ENCODE measurements at places on chromosomes 5 and 9.

GRCh38 chr5:77558266-77558665 is 66.2 kb upstream of the WDR41 start:
- no peak for DNase-seq

DNA sequence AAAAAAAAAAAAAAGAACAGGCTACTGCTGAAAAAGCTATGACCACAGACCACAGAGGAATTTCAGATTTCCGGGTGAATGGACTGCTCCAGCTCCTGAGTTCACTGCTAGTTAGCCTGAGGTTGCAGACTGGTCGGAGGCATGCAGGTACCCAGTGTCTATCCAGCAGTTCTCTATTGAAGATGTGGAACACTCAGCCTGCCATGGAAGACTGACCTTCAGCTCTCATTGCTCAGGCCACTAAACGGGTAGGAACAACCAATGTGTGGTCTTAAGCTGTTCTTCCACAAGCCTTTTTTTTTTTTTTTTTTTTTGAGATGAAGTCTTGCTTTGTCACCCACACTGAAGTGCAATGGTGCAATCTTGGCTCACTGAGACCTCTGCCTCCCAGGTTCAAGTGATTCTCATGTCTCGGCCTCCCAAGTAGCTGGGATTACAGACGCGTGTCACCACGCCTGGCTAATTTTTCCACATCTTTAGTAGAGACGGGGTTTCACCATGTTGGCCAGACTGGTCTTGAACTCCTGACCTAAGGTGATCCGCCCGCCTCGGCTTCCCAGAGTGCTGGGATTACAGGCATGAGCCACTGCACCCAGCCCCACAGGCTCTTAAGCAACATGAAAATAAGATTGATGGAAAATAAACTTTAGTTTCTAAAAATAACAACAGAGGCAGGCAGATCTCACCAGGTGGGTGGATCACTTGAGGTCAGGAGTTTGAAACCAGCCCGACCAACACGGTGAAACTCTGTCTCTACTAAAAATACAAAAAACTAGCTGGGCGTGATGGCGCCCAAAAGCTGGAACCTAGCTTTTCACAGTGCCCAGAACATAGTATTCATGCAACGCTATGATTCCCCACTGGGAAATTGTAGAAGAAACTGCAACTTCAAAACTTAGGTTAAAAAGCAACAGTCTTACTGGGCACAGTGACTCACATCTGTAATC is 20.0 kb upstream of the NPM1 start:
- DNase-seq, result no peak

DNA sequence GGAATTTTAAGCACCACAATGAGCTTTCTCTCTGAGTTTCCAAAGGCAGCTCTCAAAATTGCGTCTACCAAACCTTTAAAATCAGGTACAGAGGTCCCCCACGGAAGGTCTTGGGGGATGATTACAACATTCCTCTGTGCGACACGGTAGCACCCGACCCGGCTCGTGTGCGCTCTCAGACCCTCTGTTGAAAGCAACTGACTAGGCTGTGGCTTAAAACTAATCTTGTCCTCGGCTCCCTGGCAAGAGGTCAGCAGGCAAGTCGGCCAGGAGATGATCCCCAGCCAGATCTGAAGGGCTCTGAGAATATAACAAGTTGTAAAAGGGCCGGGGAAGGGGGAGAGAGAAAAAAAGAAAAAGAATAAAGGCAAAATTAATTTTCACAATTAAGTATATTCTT is 92.6 kb upstream of the LMX1B start:
- no peak for DNase-seq

- DNase-seq, result no peak
These were observed 5.8 kb upstream of the IFNA1 start for GRCh38 chr9:21434202-21435014.

DNA sequence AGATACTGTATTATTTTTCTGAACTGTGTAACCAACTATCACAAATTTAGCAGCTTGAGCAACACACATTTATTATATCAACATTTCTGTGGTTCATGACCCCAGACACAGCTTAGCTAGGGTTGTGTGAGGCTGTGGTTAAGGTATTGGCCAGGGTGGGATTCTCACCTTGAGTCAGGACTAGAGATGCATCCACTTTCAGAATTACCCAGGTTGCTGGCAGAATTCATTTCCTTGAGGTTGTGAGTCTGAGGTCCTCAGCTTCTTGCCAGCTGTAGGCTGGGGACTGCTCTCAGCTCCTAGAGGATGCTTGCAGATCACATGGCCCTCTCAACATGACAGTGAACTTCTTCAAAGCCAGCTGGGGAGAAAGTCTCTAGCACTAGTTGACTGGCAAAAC is 122.5 kb upstream of the RASGRF2 start:
- no peak for DNase-seq

- DNase-seq, result no peak
These were observed 6.3 kb upstream of the TRMT10B start for GRCh38 chr9:37747271-37747753.

- DNase-seq, result no peak
These were observed 119.9 kb upstream of the DAP start for GRCh38 chr5:10880934-10881333.

- peak; percentile 81 for DNase-seq
These were observed at the start of gene FAM120AOS for GRCh38 chr9:93453047-93453914. TSS of gene FAM120AOS (minus strand) at chr9:93453581. CDS start at chr9:93452709, 872 bp downstream.

- DNase-seq, result no peak
These were observed 132.3 kb upstream of the CDH12 start for GRCh38 chr5:22985446-22985845.

GRCh38 chr5:149297340-149298025 is 25.8 kb downstream of the AFAP1L1 start:
- DNase-seq, result no peak

- no peak for DNase-seq
These were observed 213.1 kb upstream of the POU5F2 start for GRCh38 chr5:93954421-93955069.

GRCh38 chr9:95813923-95814322 is 61.6 kb upstream of the ERCC6L2 start:
- DNase-seq, result no peak

DNA sequence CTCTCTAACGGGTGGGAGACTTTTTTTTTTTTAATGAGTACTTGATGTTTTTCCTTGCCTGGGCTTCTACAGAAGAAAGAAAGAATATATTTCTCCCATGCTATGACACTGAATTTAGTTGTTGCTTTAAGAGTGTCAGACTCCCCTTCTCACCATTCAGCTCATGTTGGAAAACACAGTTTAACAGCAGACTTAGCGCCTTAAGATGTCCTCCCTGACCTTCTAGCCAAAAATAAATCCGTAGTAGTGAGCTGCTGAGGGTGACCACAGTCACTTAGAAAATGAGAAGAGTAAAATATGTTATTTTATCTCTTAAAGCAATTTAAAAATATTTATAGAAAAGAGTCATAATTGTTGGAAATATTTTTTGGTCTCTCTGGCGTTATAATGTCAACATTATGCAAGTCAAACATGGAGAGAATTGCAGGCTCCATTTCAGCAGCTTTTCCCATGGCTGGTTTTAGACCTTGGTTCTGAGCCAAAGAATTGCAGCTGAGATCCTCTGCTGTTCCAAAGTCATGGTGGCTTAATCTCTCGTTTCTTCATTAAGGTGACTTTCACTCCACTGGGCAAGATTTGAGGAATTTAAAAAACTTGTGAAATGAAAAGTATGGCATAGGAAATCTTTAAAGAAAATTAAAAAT is 143.5 kb downstream of the GHR start:
- no peak for DNase-seq

DNA sequence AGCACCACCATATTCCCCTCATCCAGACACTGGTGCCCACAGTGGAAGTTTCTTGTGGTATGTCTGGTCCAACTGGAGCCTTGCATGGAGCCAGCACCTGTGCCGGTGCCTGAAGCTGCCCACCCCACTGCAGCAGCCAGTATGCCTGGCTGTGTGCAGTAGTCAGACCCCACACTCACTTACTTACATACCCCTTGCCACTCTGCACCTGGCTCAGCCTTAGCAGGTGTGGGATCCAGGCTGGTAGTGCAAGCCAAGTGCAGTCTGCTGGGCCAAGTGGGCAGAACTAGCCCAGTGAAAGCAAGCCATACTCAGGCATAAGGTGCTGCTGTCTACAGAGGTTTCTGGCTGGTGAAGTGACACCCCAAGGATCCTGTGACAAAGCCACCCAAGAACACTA is 871.4 kb upstream of the C9orf72 start:
- no peak for DNase-seq

GRCh38 chr9:14320271-14321181 is 6.6 kb upstream of the NFIB start:
- peak; percentile 82 for DNase-seq

GRCh38 chr5:4704951-4705350 is 435.2 kb upstream of the ADAMTS16 start:
- no peak for DNase-seq

GRCh38 chr5:65704621-65705239 is 17.2 kb downstream of the SGTB start:
- DNase-seq, result no peak

- DNase-seq, result no peak
These were observed 799.9 kb downstream of the CDH12 start for GRCh38 chr5:22053195-22053594.

DNA sequence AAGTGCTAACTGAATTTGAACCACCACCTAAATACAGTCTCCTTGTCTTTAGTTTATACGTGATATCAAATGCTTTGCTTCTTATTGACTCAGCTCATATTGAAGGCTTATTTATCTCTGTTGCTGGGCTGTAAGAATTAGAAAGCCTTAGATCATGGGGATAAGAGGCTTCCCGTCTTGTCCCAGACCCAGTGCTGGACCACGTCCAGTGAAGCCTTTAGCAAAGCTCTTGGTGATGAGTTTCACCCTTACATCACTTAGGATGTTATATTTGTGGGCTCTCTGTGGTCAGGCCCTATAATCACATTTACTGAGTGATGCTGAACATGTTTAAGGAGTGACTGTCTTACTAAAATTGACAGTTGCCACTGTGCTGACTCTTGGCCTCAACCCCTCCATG is 11.2 kb downstream of the FAM240B start:
- DNase-seq, result no peak

- no peak for DNase-seq
These were observed 599 bp upstream of the MOCS2 start for GRCh38 chr5:53110156-53110555.

DNA sequence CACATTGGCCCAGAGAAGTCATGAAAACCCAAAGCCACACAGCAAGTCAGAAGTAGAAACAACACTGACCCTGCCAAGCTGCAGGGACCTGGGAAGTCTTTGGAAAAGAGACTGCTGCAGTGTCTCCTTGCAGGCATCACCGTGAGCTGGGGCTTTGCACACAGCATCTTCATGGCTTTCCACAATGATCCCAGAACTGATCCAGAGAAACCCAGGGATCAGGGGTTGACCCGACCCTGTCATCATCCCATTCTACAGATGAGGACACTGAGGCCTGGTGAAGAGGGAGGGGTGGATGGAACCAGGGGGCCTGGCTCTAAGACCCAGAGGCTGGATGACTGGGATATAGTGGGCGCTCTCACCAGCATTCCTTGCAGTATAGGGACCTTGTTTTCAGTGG is 4.3 kb upstream of the FAM78A start:
- DNase-seq, result no peak

DNA sequence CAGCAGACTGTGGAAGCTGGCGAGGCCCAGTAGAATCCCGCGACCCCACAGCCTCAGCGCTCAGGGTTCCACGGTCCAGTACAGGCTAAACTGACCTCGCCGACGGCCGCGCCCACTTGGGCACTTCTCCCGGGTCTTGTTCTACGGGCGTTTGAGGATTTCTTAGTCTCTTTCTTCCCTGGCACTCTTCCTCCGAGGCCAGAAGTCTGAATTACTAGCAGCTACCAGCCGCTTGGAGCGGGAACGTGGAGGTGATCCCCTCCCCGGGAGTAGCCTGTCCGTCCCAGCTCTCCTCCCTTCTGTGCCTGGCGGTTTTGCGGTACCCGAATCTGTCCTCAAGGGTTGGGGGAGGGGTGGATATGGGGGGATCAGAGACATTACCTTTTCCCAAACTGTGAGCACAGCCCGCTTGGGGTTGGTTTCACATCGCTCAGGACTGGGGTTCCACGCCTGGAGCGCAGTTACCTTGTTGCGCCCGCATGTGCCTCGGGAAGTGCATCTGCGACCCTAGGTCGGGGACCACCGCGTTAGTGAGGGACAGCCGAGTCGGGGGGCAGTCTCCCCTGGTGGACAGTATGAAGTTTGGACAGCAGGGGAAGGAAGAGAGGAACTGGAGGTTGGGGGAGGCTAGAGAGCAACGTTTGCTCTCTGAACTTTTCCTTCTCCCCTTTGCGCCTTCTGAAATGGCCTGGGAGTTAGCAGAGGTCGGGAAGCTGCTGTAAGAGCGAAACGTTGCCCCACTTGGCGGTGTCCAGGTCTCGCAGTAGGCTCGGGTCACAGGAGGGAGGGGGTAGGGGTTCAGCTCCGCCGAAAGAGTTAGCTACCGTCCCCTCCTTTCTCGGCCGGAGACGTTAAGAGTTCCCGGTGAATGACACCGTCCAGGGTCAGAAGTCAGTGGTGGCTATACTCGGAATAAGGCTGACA is 190.8 kb downstream of the MEF2C start:
- DNase-seq, result no peak

- DNase-seq, result no peak
These were observed 232.1 kb downstream of the ARHGEF28 start for GRCh38 chr5:73858054-73858453.

GRCh38 chr5:15574806-15575325 is 74.9 kb downstream of the FBXL7 start:
- DNase-seq, result no peak

DNA sequence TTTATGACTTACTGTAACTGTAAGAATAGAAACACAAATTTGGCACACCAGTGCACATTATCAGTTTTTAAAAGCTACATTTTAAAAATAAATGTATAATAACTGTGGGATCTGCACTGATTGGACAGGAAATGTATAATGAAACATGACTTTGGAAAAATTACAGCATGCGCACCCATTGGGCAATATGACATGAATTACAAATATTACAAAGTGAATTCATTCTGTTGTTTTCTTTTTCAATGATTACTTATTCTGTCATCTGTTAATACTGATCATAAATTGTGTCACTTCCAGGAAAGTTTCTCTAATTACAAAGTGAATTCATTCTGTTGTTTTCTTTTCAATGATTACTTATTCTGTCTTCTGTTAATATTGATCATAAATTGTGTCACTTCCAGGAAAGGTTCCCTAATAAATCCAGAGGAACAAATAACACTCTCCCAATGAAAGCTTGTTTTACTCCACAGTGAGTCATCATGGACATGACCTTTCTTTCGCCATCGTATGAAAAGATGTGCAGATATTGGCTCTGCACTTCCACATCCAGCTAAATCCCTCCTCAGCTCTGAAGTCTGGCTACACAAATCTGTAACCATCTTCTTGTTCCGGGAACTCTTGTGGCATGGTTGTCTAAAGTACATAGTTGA is 297.0 kb upstream of the HAPLN1 start:
- no peak for DNase-seq

DNA sequence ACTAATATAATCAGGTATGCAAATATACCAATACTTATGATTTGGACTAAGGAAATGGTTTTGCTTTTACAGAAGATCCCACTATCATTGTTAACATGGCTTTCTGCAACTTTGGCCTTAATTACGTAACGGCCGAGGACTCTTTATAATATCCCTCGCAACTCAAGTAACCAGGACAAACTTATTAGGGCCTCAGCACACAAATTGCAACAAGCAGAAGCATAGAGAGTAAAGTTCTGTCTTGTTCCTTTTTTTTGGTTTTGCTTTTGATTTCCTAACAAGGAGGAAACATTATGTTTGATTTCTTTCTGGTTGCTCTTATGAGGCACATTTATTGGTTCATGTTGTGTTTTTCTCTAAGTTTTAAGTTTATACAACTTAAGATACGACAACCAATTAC is 60.4 kb downstream of the RORB start:
- no peak for DNase-seq

- no peak for DNase-seq
These were observed 357.6 kb downstream of the RAB3C start for GRCh38 chr5:58940446-58940845.
